ENCODE measurements at places on chromosomes 2 and 18. TPM values are rescaled to one million over a fixed set of nuclear protein-coding genes. Genes with fewer than 3 reads are reported as not detected.

The TFCP2L1 gene
- not detected for total RNA-seq

The MYO5B gene
- total RNA-seq, result 1.1 TPM

The LRP2 gene
- total RNA-seq, result not detected

The GATA6 gene
- total RNA-seq, result 8.1 TPM

The NCKAP5 gene
- total RNA-seq, result 2.9 TPM

The ANO7 gene
- total RNA-seq, result 0.15 TPM

The DSC1 gene
- not detected for total RNA-seq

The CREG2 gene
- total RNA-seq, result 0.97 TPM

The MARCHF4 gene
- total RNA-seq, result 6.2 TPM

The DTNB gene
- total RNA-seq, result 5.3 TPM

The UGT1A4 gene
- not detected for total RNA-seq

The OTOS gene
- not detected for total RNA-seq

The UNC80 gene
- total RNA-seq, result not detected

The COL6A3 gene
- 17.9 TPM for total RNA-seq

The SLC9A4 gene
- total RNA-seq, result not detected

The PPP1CB gene
- 179 TPM for total RNA-seq

The ATF2 gene
- 41.9 TPM for total RNA-seq

The PDE6D gene
- 22.4 TPM for total RNA-seq

The PSMA8 gene
- total RNA-seq, result not detected

The ZDBF2 gene
- 11.4 TPM for total RNA-seq

The CLEC4F gene
- total RNA-seq, result not detected

The RGPD6 gene
- total RNA-seq, result 17.2 TPM

Data from epithelial cell of umbilical artery (primary cell).